ENCODE measurements at places on chromosomes 16 and 17. TPM values are rescaled to one million over a fixed set of nuclear protein-coding genes. Genes with fewer than 3 reads are reported as not detected.

DNA sequence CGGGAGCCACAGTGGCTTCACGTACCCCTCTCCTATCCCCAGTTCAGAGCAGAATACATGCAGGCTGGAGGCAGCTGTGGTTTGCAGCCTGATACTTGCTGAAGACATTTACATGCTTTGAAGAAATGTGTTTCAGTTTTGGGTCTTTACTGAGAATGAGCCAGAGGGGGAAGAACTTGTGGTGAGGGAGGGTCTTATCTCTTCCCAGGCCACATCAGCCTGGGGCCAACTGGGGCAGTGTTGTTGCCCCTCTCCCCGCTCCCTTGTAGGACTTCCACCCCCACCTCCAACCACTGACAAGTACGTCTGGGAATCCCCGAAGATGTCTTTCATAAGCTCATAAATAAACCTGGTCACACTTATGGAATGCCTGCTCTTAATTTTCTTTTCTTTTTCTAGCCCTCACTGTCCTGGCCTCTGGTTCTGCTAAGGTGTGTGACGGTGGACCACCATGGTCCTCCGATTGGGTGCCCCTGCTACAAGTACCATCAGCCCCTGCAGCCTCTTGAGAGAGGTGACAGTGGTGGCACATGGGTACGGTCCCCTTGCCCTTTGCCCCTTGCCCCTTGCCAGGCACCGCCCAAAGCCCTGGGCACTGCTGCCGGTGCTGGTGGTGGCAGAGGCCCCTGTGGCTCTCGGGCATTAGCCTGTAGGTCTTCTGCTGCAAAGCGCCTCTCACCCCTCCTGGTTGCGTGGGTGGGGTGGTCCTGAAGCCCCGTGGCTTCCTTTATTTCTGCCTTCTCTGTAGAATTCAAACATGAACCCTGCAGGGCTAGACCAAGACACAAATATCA is 144.8 kb upstream of the RPH3AL start:
- no peaks in the 10 kb centered on the region for H3K36me3 ChIP-seq
- DNase-seq, result no peak
- H3K27me3 ChIP-seq, result no peaks in the 10 kb centered on the region
- no peak overlapping the region for H3K27ac ChIP-seq

DNA sequence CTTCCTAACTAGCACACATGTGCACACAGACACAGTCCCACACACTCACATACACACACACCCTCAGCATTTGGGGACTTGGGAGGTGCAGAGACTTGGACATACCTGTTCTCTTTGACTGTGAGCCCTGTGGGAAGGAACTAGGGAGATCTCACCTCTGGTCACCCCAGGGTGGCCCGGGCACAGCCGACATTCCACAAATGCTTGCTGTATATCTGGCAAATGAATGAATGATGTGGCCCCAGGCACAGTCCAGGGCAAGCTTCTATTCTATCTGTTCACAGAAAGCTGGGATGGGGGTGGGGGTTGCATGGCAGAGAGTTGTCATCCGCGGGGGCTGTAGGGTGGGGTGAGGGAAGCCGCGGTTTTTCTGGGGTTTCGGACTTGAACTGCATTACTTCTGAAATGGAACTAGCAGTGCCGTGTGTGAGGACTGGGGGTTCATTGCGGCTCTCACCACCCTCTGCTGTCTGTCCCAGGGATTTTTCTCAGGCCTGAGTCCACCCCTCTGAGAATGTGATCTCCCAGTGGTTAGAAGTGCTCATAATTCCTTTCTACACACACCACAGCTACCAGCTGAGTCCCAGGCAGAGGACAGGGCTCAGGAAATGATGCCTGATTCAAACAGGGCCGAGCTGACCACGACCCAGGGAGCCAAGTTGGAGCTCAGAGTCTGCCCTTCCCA is 3.3 kb upstream of the RIPOR1 start:
- no peak for DNase-seq
- no peak overlapping the region for H3K4me3 ChIP-seq
- H3K36me3 ChIP-seq, result no peaks in the 10 kb centered on the region
- peaks cover 24% of the 10 kb centered on the region for H3K4me1 ChIP-seq
- H3K27me3 ChIP-seq, result no peaks in the 10 kb centered on the region

DNA sequence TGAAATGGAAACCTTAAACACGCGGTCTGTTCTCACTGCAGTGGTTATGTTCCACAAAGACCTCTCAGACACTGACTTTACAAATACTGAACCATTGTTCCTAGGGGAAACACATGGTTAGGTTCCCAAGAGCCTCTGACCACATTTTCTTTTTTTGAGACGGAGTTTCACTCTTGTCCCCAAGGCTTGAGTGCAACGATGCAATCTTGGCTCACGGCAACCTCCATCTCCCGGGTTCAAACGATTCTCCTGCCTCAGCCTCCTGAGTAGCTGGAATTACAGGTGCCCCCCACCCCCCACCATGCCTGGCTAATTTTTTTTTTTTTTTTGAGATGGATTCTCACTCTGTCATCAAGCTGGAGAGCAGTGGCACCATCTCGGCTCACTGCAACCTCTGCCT is 179.7 kb downstream of the RBFOX3 start:
- DNase-seq, result no peak
- no peaks in the 10 kb centered on the region for H3K27me3 ChIP-seq

Gene FLYWCH2
- total RNA-seq, result 33.5 TPM

DNA sequence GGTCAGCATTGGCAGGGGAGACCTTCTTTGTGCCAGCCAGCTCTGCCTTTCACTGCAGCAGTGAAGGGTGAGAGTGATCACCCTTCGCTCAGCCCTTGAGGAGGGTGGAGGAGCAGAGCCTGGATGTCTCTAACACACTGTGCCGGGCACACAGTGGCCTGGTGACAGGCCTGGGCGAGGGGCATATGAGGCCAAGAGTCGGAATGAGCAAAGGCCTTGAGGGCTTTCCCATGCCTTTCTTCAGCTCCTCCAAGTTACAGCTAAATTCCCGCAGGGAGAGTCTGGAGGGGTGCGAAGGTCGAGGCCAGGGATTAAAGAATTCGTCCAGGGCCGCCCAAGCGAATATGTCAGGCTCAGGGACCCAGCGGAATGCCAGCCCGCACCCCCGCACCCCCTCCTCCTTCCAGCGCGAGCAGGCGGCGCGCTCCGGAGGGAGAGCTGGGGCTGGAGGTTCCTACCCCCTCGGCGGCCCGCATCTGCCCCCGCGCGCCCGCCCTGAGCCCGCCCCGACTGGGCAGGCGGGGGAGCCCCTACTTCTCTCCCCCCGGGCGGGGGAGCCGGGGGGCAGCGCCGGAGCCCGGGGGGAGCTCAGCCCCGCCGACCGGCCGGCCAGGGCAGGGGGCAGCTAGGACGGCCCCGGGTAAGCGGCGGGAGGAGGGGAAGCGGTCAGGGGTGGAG is at the start of gene RASL10B:
Gene RASL10B, plus strand, starts transcription at position 401 of the 678 bp plus-strand sequence. CDS start 3,546 bp downstream, outside the sequence.
- no peaks in the 10 kb centered on the region for H3K36me3 ChIP-seq
- peak; percentile 90 for DNase-seq
- no peaks in the 10 kb centered on the region for H3K27me3 ChIP-seq
- H3K27ac ChIP-seq, result peak within 1 kb of the TSS; percentile 45

DNA sequence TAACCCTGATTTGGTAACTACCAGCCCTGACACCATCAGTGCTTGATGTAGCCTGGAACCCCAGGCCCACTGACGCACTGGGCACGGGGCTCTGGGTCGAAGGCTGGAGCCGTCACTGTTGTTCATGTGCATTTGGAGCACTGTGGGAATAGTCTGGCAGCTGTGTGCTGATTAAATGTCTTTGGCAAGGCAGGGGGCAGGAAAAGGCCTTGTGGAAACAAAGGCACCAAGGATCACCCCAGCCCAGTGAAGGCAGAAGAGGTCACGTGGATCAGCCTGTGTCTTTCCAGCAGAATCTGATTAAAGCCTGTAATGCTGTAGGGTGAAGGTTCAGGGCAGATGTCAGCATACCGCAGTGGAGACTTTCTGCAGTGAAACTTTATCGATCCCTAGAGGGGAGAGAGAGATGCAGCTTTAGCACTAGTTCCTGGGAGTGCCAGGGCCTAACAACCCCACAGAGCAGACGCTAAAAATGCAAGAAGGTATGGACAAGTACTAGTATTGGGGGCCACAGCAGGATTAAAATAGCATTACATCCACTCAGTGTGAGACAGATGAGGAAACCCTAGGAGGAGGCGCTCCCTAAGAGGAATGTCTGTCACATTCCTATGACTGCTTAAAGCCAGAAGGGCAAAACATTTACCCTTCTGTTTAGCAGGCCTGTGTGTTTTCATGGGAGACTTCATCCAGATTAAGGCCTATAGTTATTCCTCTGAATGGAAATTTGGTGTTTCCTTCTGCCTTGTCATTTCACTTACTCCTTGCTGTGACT is 9.7 kb downstream of the ZNHIT3 start:
- H3K27me3 ChIP-seq, result no peaks in the 10 kb centered on the region
- H3K4me1 ChIP-seq, result no peaks in the 10 kb centered on the region
- no peak overlapping the region for H3K4me3 ChIP-seq
- peaks cover 88% of the 10 kb centered on the region for H3K36me3 ChIP-seq

DNA sequence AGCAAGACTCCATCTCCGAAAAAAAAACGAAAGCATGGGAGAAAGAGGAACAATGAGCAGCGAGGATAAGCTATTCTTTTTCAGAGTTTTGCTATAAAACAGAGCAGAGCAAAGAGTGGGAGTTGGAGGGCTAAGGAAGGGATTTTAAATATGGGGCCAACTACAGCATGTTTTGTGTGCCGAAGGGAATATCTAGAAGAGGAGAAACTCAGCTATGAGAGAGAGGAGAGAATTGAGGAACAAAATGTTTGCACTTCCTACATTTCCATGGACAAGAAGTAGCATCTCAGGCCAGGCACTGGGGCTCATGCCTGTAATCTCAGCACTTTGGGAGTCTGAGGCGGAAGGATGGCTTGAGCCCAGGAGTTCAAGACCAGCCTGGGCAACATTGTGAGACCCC is 13.1 kb upstream of the GRB2 start:
- no peaks in the 10 kb centered on the region for H3K4me1 ChIP-seq
- DNase-seq, result no peak
- no peak overlapping the region for H3K4me3 ChIP-seq
- no peaks in the 10 kb centered on the region for H3K27me3 ChIP-seq

DNA sequence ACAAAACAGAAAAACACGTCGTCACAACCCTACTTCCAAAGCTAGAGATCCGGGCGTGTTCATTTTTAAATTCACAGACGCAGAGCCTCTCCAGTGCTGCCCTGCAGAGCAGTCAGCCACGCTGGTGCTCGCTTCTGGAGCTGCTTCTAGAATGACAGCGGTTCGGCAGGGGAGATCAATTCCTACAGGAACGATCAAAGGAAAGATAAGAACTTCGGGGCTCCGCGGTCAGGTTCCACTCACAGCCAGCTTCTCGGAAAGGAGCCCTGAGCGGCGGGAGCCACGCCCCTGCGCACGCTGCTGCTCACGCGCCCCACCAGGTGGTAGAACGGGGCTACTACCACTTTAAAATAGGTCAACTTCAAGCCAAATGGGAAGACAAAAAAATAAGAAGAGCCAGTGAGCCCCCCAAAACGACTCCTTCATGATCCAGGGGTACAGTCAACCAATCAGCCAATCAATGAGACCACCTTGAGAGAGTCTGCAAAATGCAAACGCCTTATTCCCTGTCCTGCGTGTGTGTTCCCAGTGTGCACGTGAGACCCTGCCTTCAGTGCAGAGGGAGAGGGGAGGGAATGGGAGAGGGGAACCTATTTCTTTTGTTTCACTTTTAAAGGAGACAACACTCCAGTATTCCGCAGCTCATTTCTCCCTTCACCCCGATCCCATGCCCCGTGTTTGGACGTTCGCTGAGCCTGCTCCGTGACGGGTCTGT is 209.7 kb downstream of the RBFOX3 start:
- peak; percentile 94 for DNase-seq
- H3K4me1 ChIP-seq, result peaks cover 5% of the 10 kb centered on the region
- H3K27ac ChIP-seq, result no peak overlapping the region
- H3K36me3 ChIP-seq, result no peaks in the 10 kb centered on the region

Gene RASD1
- 54.6 TPM for total RNA-seq

Gene ZFHX3
- 26.3 TPM for total RNA-seq

Gene NPIPB6
- not detected for total RNA-seq

DNA sequence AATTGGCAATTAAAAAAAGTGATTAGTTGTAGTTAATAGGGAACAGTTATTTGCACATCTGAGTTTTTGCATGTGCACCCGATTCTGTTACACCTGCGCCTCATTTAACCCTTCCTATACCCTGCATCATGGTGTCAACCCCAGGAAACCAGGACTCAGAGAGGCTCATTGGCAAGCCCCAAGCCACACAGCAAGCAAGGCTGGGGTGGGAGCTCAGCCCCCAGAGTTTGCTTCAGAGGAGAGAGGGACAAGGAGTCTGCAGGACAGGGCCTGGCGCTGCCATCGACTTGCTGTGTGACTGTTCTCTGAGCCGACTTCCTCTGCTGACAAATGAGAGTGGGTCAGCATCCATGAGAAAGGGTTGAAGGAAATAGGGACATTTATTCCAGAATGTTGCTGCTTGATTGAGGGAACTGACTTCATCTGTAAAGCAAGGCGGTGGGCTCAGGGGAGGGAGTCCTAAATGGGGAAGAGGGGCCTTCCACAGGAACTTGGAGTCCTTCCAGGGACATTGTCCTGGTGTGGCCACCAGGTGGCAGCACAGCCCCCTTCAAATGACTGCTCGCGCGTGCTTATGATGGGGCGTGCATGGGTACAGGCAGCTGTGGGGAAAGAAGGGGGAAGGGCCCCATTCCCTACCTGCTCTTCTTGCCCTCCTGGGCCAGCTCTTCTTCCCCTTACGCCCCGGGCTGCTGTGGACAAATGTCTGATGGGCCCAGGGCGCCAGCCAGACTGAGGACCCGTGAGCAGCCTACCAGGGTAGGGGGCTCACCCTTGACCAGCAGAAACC is 51.6 kb downstream of the NT5M start:
- DNase-seq, result peak; percentile 78
- H3K4me3 ChIP-seq, result no peak overlapping the region
- H3K36me3 ChIP-seq, result no peaks in the 10 kb centered on the region
- peaks cover 8% of the 10 kb centered on the region for H3K4me1 ChIP-seq
- H3K27ac ChIP-seq, result no peak overlapping the region

Gene APOH
- not detected for total RNA-seq

DNA sequence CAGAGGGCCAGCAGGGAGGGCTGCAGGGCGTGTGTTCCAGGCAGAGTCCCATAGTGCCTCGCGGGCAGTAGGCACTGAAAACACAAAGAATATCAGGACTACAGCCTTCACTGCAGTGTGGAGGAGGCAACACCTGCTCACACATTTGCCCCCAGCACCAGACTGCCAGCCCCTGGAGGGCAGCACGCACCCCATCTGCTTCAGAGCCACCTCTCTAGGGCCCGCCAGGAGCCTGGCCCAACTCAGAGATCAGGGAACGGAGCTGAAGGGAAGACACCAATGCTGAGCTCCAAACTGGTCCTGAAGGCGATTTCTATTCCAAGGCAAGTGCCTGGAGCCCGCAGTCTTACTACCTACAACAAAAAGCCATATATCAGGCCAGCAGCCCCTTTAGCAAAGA is 130.3 kb downstream of the ZNF423 start:
- no peak overlapping the region for H3K27ac ChIP-seq
- H3K4me1 ChIP-seq, result no peaks in the 10 kb centered on the region
- H3K27me3 ChIP-seq, result no peaks in the 10 kb centered on the region
- no peak overlapping the region for H3K4me3 ChIP-seq

DNA sequence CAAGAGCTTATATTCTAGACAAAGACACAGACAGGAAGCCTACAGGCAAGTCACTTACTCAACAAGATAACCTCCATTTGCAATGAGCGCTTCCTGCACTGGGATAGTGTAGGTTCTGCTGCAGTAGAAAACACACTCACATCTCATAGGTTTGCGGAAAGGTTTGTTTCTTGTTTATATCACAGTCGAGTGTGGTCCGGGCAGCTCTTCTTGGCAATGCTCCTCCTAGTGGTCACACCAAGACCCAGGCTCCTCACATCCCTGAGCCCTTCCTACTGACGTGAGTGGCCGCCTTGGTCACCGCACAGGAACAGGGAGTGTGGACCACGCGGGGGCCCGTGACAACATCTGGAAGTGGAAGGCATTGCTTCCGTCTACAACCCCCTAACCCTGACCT is 48.0 kb upstream of the RBFOX3 start:
- no peak overlapping the region for H3K4me3 ChIP-seq
- no peaks in the 10 kb centered on the region for H3K36me3 ChIP-seq
- DNase-seq, result no peak

Gene C16orf86
- total RNA-seq, result 22.0 TPM
